Stimulated activated CD4-positive, alpha-beta T cell treated with anti-CD3 and anti-CD28 coated beads, Interleukin-2, amount 100 ng/mL, for 24 hours (primary cell): ENCODE measurements at places on chromosomes 2 and 18.

DNA sequence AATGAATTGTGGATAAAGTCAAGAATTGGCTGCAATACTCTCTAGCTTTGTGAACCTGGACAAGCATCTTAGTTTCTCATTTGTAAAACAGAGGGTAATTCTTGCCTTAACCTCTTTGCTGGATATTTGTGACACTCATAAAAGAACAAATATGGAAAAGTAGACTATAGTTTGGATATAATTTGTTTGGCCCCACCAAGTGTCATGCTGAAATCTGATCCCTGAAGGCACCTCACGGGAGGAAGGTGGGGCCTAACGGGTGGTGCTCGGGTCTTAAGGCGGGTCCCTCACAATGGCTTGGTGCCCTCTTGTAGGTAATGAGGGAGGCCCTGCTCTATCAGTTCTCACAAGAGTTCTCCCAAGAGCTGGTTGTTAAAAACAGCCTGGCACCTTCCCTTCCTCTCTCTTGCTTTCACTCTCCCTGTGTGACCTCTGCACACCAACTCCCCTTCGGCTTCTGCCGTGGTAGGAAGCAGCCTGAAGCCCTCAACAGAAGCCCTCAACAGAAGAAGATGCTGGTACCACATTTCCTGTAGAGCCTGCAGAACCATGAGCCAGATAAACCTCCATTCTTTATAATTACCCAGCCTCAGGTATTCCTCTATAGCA lies 37.4 kb downstream of the ARL4C start:
- DNase-seq = no peak

- no peak for DNase-seq
Measured at GRCh38 chr2:116737951-116738350, 1076.5 kb upstream of the DDX18 start.

DNA sequence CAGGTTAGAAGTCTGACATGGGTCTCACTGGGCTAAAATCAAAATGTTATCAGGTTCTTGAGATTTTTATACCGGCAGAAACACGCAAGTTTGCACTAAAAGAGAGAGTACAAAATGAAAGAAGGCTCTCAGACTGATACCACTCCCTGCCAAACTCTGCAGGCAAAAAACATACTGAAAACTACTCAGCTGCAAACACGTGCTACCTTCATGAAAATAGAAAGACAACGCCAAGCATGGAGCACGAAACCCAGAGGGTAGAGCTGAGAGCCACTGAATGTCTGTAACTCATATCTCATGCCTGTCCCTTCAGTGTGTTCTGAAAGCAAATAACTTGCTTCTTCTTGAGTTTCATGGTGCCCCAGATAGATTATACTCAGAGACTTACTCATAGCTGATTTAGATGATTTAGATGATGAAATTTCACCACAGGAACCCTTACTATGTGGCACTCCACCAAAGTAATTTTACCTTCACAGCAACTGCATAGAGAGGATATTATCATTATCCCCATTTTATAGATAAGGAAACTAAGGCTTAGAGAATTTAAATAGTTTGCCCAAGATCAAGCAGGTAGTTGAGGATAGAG lies 313.0 kb upstream of the SLC39A10 start:
- DNase-seq = no peak

- no peak for DNase-seq
Measured at GRCh38 chr2:121191191-121192170, 93.5 kb downstream of the TFCP2L1 start.

GRCh38 chr2:142707318-142707717 lies 170.1 kb upstream of the KYNU start:
- DNase-seq = no peak

DNA sequence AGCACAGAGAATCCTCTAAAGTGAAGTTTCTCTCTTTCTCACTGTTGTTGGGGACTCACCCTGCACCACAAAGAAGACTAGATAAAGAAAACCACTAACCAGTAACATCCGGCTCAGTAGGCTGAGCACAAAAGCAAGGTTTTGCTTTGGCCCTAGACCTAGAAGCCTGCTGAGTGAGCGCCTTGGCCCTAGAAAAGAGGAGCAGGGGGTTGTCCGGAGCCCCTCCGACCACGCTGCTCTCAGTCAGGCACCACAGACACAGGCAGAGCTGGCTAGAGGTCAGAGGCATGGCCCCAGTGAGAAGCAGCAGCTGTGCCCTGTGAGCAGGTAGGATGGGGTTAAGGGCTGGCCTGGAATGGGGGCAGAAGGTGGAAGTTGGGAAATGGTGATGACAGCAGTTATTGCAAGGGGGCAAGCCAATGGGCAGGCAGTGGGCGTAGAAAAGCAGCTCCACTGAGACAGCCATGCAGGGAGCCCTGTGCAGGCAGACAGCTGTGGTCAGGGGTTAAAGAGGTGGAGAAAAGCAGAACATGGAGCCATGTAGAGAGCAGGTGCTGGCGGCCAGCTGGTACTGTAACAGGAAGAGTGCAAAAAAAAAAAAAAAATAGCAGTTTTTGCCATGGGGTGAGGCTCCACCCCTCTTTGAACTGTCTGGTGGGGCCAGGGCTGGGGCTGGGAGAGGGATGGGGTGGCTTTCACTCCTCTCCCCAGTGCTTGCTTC lies 36.9 kb upstream of the SLC14A1 start:
- DNase-seq = peak; percentile 40

GRCh38 chr2:237511433-237511832 lies 24.4 kb downstream of the MLPH start:
- DNase-seq = no peak

DNA sequence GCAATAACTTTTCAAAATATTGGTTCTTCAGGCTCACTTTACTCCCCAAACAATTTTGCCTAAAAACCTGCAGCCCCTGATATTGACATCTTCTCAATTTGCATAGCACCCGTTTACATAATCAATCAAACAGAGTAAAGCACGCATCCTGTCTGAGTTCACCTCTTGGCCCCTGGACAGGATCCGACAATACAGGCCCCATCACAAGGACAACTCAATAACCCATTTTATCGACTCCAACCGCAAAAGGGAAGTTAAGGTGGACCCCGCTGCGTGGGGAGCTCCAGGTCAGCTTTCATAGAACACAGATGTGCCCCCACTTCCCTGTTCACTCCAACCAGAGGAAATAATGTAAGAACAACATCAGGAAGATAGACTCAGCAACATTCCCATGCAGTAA lies 44.7 kb downstream of the TTC32 start:
- no peak for DNase-seq

DNA sequence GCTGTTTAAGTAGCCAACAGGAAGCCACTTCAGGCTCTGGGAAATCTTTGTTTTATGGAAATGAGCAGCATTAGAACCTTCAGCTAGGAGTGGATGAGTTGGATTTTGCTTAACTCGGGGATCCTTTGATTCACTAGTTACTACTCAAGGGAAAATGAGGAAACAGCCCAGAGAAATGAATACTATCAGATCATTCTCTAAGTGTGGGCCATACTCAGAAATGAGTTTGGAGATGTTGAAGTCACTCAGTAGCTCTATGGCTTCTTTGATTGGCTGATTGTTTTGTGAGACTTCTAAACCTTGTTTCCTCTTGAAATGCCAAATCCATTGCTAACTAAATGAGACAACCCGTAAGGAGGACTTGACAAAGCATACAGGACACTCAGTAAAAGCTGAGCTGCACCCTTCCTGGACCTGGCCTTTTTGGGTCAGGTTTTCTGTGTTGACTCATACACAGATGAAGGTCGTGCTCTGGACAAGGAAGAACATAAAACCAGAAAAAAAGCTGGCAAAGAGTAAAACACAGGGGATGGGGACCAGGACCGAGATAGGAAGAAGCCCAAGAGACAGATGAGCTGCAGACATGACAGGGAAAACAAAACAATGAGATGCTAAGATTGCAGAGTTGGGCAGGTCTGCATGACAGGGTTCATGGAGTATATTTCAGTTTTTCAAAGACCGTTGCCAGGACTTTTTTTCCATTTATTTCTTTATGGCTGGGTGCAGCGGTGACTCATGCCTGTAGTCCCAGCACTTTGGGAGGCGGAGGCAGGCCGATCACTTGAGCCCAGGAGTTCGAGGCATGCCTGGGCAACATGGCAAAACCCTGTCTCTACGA lies 41.6 kb downstream of the INO80C start:
- DNase-seq = no peak

GRCh38 chr18:24197412-24197811 lies 58.5 kb downstream of the CABYR start:
- DNase-seq = no peak

GRCh38 chr2:147628971-147629421 lies 215.8 kb upstream of the ACVR2A start:
- no peak for DNase-seq

- no peak for DNase-seq
Measured at GRCh38 chr2:235806986-235807750, 313.3 kb downstream of the AGAP1 start.

- no peak for DNase-seq
Measured at GRCh38 chr2:174713686-174714085, 50.6 kb downstream of the CHRNA1 start.

- no peak for DNase-seq
Measured at GRCh38 chr2:62554440-62554839, 48.4 kb upstream of the TMEM17 start.

DNA sequence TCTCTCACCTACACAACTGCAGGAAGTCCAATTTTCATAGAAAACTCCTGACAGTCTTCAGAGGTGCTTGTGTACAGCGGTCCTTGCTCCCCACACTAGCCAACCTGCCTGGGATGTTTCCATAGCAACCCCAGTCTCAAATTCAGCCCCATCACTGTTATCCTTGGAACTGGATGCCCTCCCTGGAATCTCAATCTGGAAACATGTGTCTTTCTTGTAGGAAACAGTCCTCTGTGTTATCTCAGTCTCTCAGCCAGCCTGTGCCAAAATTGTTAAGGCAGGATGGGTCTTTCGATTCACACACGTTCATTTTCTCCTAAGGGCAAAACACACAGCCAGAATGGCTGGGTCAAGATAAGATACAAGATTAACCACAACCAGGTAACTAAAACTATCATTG lies 295.5 kb upstream of the RND3 start:
- DNase-seq = no peak

DNA sequence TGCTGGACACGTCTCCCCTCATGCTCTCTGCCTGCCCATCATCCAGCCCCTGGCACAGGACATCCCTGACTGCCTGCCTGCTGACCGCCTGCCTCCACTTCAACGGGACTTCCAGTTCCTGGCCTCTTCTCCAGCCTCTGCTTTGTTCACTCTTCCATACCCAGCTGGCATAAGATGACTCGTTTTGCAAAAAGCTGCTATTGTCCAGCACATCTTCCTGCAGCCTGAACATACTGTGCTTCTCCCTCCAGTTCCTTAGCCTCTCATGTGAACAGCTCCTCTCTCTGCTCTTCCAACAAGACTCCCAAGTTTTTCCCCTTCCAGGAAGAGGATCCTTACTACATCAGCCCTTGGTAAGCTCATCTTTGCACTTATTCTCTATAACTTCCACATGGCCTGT lies 62.4 kb upstream of the SKOR2 start:
- no peak for DNase-seq

DNA sequence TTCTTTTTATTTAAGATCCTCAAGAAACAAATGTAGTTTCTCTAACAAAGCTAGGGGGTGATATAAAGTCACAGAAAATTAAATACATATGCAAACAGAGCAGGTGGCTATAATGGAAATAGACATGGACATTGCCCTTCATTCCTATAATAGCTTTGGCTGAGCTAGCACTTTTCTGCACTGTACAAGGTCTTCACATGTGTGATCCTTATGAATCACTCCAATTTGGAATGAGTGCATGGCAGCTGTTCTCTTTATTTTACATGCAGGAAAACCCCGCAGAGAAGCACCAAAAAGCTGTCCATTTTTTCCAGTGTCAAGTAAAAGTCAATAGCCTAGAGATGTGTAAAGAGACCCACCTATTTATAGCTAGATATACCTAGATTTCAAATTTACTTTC lies 747.4 kb upstream of the SLC8A1 start:
- DNase-seq = no peak

GRCh38 chr2:216345846-216346245 lies 26.4 kb downstream of the MARCHF4 start:
- no peak for DNase-seq

DNA sequence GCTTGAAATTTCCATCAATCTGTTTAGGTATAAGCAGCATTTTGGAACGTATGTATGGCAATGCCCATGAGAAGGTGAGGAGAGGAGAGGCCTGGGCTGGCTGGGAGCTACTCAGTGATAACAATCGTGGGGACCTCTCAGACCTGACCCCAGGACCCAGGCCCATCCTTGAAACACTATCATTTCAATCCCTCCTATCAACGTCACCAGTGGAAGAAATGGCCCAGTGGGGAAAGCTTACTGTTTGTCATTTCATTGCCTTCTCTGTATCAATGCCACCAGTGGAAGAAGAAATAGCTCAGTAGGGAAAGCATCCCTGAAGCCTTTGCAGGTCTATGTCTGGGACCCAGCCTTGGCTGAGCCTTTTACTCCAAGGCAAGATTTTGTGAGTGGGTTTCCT lies 44.8 kb downstream of the ASB18 start:
- DNase-seq = no peak

DNA sequence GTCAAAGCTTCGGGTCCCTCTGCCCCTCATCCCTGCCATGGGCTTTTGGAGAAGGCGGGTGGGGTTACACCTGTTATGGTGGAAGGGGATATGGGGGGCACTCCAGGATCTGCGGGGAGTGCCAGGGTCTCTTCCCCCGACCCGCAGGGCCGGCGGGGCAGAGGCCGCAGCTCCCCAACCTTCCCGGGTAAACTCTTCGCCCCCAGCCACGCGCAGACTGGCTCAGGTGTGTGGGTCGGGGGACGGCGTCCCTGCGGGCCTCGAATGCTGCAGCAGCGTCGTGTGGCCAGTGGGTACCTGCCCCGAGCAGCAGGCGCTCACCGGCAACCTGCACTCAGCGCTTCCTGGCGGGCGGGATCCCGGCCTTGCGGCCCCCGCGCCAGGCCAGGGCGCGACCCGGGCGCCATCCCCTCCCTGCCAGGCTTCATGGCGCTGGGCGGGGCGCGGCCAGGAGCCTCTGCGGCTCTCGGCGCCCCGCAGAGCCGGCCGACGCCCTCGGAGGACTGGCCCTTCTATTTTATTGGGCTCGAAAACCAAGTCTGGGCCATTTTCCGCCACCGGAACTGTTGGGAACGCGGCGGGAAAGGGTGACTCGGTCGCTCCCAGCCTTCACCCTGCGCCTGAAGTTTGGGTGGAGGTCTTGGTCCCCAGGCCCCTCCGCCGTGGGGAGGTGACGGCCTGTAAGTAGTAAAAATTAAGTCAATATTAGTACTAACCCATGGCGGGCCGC lies 4.5 kb downstream of the GBX2 start:
- DNase-seq = no peak

DNA sequence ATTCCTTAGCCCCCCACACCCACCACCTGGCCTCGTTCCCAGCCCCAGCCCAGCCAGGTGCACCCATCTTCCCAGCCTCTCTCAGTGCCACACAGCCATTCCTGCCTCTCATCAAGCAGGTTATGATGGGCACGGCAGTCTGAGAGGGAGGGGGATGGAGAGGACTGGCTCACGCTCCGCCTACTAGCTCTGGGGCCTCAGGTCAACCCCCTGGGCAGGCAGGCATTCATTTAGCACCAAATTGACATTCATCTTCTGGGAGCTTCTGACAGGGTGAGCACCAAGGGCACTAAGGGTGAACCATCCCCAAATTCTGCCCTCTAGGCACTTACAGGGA lies 66.2 kb upstream of the FOSL2 start:
- no peak for DNase-seq

- DNase-seq = no peak
Measured at GRCh38 chr2:171763602-171764001, 76.3 kb downstream of the DYNC1I2 start.

- no peak for DNase-seq
Measured at GRCh38 chr2:46836295-46837111, 79.1 kb downstream of the MCFD2 start.
